ENCODE measurements at places on chromosomes 16 and 17. TPM values are rescaled to one million over a fixed set of nuclear protein-coding genes. Genes with fewer than 3 reads are reported as not detected.

ODF4 gene
- not detected for total RNA-seq

ENPP7 gene
- total RNA-seq, result 0.10 TPM

SLC12A3 gene
- total RNA-seq, result not detected

PCGF2 gene
- 2.6 TPM for total RNA-seq

NQO1 gene
- 31.2 TPM for total RNA-seq

MYH3 gene
- 3.0 TPM for total RNA-seq

ARL5C gene
- total RNA-seq, result not detected

LLGL2 gene
- 25.9 TPM for total RNA-seq

LRRC37A3 gene
- 19.0 TPM for total RNA-seq

ZNF785 gene
- total RNA-seq, result 13.3 TPM

MT3 gene
- 2.5 TPM for total RNA-seq

- H3K27me3 ChIP-seq, result peaks cover 14% of the 10 kb centered on the region
- no peak overlapping the region for H3K27ac ChIP-seq
- no peaks in the 10 kb centered on the region for H3K36me3 ChIP-seq
- H3K4me1 ChIP-seq, result peaks cover 31% of the 10 kb centered on the region
These were observed 10.7 kb upstream of the RNF222 start for GRCh38 chr17:8408371-8408770.

DNA sequence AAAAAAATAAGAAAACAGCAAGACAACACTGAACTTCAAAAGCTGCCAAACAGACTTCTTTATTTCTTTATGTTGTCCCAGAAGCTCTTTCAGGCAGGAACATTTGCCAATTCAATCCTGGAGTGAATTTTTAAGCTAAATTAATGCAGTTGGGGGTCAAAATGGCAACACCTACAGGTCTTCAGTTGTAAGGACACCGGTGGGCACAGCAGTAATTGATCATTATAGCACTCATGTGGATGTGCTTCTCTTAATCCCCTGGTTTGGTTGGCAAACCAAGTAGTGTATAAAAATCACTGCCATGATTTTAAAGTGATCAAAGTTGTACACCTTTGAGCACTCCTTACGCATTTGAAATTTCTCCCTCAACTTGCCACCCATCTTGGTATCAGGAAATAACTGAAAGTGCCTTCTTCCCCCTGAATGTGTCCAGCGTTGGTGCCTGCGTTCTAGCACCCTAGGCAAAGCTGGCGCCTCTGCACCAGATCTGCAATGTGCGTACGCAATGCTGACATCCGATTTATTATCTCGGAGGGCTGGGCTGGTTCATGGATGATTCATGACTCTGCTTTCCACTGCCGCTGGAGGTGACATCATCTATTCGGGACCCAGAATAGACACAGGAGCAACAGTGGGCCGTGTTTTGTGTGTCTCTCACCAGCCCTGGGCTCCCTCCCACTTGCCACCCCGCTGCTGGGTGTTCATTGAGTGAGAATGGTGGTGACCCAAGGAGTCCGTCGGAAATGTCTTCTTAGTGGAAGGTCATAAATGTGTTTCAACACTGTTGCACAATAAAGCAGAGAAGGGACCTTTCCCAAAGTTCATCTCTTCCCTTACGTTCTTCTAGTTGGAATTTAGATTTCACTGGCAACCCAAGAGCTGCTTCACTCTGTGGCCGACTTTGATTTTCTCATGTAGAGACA, 203.4 kb downstream of the CCDC182 start:
- no peak overlapping the region for H3K27ac ChIP-seq
- no peak overlapping the region for H3K4me3 ChIP-seq
- peaks cover 21% of the 10 kb centered on the region for H3K4me1 ChIP-seq
- no peaks in the 10 kb centered on the region for H3K27me3 ChIP-seq
- no peak for DNase-seq
- H3K36me3 ChIP-seq, result no peaks in the 10 kb centered on the region

GRCh38 chr17:77914385-77915254, 43.9 kb upstream of the TNRC6C start:
- peaks cover 10% of the 10 kb centered on the region for H3K4me1 ChIP-seq
- H3K27ac ChIP-seq, result no peak overlapping the region
- H3K4me3 ChIP-seq, result no peak overlapping the region

GRCh38 chr16:3574195-3574594, 3.0 kb downstream of the NLRC3 start:
- H3K4me3 ChIP-seq, result peak overlapping the region; percentile 99
- H3K27ac ChIP-seq, result no peak overlapping the region
- DNase-seq, result no peak

DNA sequence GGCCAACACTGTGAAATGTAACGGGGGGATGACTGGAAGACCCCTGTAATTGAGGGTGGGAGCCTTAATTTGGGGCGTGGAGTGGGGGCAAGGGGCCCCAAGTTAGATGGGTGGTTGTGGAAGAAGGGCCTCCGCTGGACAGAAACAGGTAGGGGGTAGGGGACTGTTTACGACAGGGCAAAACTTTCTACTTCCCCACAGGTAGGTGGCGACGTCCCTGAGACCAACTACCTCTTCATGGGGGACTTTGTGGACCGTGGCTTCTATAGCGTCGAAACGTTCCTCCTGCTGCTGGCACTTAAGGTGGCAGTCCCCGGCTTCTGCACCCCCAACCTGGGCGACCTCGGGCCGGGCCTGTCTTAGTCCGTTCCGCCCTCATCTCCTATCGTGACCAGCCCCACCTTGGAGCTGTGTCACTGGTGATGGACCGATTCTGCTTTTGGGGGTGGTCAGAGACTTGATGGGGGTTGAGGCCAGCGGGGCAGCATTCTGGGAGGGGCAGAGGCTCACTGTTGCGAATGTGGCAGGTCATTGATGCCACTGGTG, 6.8 kb downstream of the PPP4C start:
- no peak overlapping the region for H3K4me3 ChIP-seq
- no peak overlapping the region for H3K27ac ChIP-seq
- DNase-seq, result no peak
- peaks cover 19% of the 10 kb centered on the region for H3K4me1 ChIP-seq
- H3K36me3 ChIP-seq, result peaks cover 63% of the 10 kb centered on the region

DNA sequence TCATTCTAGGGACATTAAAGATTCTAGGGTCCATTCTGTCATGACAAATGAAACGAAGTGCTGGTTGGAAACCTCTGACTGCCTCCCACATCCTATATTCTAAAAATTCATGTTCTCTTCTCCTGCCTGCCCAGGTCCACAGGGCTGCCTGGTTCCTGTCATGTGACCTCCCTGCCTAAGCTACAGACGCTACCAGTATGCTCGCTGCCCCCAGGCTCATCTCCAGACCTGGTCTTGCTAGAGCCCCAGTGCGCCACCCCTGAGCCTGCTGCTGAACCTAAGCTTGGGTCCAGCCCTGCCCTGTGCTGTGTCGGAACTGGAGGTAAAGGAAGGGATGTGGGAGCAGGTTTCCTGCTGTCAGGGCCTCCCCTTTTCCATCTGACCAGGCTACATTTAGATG, 231.6 kb upstream of the CDH5 start:
- no peaks in the 10 kb centered on the region for H3K36me3 ChIP-seq
- H3K4me3 ChIP-seq, result no peak overlapping the region
- H3K27ac ChIP-seq, result no peak overlapping the region
- DNase-seq, result no peak
- peaks cover 3% of the 10 kb centered on the region for H3K27me3 ChIP-seq

DNA sequence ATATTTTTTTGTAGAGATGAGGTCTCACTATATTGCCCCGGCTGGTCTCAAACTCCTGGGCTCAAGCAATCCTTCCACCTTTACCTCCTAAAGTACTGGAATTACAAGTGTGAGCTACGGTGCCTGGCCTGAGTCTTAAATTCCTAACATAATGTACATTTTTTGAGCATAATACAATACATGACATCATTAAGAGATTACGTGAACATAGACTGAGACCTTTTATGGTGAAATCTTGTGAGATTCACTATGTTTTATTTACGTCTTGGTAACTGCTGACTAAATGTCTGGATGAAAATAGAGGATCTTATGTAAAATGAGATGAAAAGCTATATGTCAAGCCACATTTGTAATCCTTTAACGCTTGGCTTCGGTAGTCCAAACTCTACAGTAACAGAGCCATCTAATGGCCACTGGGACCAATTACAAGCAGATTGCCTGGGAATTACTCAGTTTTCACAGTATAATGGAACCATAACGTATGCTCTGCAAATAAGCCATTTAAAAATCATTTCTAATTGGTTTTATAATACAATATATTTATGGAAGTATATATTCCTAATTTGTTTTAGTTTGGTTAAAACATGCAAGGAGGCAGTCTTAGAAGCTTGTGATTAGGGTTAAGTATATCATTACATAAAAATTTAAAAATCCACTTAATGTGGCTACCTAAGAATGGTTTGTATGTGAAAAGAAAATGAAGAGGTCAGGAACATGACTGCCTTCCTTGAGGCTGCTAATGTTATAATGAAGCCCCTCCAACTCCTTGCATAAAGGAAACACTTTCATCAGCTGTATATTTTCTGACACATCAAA, 8.1 kb upstream of the EFCAB13 start:
- H3K4me1 ChIP-seq, result no peaks in the 10 kb centered on the region
- DNase-seq, result peak; percentile 29
- peaks cover 9% of the 10 kb centered on the region for H3K27me3 ChIP-seq
- H3K36me3 ChIP-seq, result no peaks in the 10 kb centered on the region
- H3K4me3 ChIP-seq, result no peak overlapping the region

GRCh38 chr17:62794666-62794971, 13.5 kb downstream of the MARCHF10 start:
- peak overlapping the region; percentile 35 for H3K4me3 ChIP-seq
- DNase-seq, result no peak
- H3K27ac ChIP-seq, result peak overlapping the region; percentile 3
- H3K27me3 ChIP-seq, result peaks cover 10% of the 10 kb centered on the region
- H3K4me1 ChIP-seq, result peaks cover 14% of the 10 kb centered on the region

- H3K4me3 ChIP-seq, result no peak overlapping the region
- DNase-seq, result no peak
- no peaks in the 10 kb centered on the region for H3K4me1 ChIP-seq
- H3K36me3 ChIP-seq, result no peaks in the 10 kb centered on the region
- H3K27me3 ChIP-seq, result no peaks in the 10 kb centered on the region
These were observed 113.9 kb downstream of the AMFR start for GRCh38 chr16:56311208-56312027.

- H3K36me3 ChIP-seq, result peaks cover 42% of the 10 kb centered on the region
- H3K27ac ChIP-seq, result no peak overlapping the region
- H3K27me3 ChIP-seq, result peaks cover 4% of the 10 kb centered on the region
- DNase-seq, result no peak
These were observed 69.7 kb downstream of the RPA1 start for GRCh38 chr17:1899403-1900000.

- no peaks in the 10 kb centered on the region for H3K36me3 ChIP-seq
- no peak for DNase-seq
- H3K27ac ChIP-seq, result no peak overlapping the region
- H3K4me3 ChIP-seq, result no peak overlapping the region
- H3K27me3 ChIP-seq, result peaks cover 20% of the 10 kb centered on the region
- no peaks in the 10 kb centered on the region for H3K4me1 ChIP-seq
These were observed 108.2 kb upstream of the RBBP6 start for GRCh38 chr16:24430954-24431760.

DNA sequence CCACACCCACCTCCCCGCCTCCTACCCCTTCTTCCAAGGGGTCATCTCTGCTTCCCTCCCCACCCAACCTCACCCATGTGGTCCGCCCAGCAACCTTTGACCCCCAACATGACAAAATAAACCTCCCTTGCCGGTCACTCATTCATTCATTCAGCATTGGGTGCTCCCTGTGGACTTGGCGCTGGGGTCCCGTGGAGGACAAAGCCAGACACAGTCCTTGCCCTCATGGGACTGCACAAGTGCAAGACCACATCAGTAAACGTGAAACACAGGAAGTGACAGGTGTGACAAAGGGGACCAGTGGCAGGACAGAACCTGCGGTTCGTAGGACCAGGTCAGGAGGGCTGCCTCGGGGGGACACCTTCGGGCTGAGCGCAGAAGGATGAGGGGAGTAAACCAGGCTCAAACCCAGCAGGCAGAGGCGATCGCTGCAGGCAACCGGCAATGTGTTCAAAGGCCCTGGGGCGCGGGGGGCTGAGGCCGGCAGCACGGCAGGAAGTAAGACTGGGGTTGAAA, 185.4 kb downstream of the SEC14L1 start:
- peaks cover 48% of the 10 kb centered on the region for H3K4me1 ChIP-seq
- no peaks in the 10 kb centered on the region for H3K27me3 ChIP-seq
- DNase-seq, result no peak
- H3K27ac ChIP-seq, result no peak overlapping the region
